ENCODE measurements at places on chromosomes 4 and X. TPM values are rescaled to one million over a fixed set of nuclear protein-coding genes. Genes with fewer than 3 reads are reported as not detected.

DNA sequence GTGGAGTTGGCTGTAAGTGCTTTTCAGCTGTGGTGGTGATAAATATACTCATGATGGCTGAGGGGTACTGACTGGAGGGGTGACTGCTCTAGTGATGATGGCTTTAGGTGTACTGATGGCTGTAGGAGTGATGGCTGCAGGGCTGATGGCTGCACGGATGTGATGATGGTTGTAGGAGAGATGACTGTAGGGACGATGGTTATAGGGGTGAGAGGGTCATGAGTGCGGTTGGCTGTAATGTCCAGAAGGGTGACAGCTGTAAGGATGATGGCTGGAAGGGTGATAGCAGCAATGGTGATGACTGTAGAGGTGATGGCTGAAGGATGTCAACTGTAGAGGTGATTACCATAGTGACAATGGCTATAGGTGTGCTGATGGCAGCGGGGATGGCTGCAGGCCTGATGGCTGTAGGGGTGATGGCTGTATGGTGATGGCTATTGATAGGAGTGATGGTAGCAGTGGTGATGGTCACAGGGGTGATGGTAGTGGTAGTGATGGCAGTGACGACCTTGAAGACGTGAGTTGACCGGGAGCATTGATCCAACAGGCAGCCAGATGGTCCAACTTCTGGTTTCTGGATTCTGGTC, 570 bp upstream of the SASH3 start:
- H3K27ac ChIP-seq, result no peak overlapping the region
- H3K27me3 ChIP-seq, result no peaks in the 10 kb centered on the region
- H3K4me1 ChIP-seq, result no peaks in the 10 kb centered on the region
- DNase-seq, result no peak

GRCh38 chrX:46922611-46923010, 10.4 kb downstream of the JADE3 start:
- DNase-seq, result no peak
- no peak overlapping the region for H3K27ac ChIP-seq
- H3K36me3 ChIP-seq, result no peaks in the 10 kb centered on the region
- H3K27me3 ChIP-seq, result no peaks in the 10 kb centered on the region
- H3K4me1 ChIP-seq, result no peaks in the 10 kb centered on the region

DNA sequence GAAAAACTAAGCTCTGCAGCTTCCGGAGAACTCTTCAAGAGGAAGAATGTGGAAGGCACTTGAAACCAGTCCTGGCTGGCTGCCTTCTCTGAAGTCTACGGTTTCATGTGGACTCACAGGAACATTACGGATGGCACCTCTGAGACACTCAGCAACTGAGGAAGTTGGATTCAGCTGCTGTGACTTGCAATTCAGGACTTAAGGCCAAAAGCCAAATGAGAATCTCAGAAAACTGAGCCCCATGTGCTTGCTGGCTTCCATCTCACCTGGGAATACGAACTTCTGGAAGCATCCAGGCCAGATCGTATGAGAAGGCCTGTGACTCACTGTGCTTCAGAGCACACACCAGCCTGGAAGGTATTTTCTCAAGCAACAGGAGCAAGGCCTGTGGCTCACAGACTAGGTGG, 107.8 kb upstream of the GPC4 start:
- no peaks in the 10 kb centered on the region for H3K36me3 ChIP-seq
- no peak overlapping the region for H3K27ac ChIP-seq
- DNase-seq, result no peak
- H3K27me3 ChIP-seq, result no peaks in the 10 kb centered on the region
- no peak overlapping the region for H3K4me3 ChIP-seq
- peaks cover 3% of the 10 kb centered on the region for H3K4me1 ChIP-seq

DNA sequence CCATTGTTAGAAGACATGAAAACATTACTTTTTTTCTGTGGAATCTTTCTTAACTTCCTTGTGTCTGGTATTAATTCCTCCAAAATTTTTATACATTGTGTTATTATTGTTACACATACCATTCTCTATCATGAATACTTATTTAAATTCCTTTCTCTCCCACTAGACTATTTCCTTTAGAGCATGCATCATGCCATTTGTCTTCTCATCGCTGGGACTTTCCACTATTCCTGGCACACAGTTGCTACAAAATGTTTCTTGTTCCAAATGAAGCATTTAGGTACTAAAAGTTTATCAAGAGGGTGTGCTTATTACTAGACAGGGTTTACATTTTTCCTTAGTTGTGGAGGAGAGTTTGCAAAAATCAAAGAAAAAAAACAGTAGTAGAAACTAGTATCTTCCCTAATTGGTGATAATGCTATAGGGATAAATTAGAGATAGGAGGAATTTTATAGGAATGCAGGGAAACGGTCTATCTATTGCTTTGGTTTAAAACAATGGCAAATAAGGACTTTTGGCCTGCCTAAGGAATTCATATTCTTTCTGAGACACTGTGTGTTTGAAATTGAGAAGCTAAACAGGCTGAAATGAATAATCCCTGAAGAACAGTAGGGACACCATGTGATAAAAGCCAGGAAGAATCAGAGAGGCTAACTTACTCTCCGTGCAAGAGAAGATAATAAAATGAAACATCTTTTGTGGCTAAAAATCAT, 187.5 kb upstream of the TBC1D9 start:
- DNase-seq, result no peak
- H3K27ac ChIP-seq, result no peak overlapping the region
- H3K27me3 ChIP-seq, result no peaks in the 10 kb centered on the region

Gene ARR3
- not detected for total RNA-seq

- H3K27ac ChIP-seq, result no peak within 1 kb of the TSS
- peaks cover 8% of the 10 kb centered on the region for H3K4me1 ChIP-seq
- peak within 1 kb of the TSS; percentile 33 for H3K4me3 ChIP-seq
- peaks cover 40% of the 10 kb centered on the region for H3K27me3 ChIP-seq
- no peaks in the 10 kb centered on the region for H3K36me3 ChIP-seq
- DNase-seq, result peak; percentile 31
These were observed at the start of gene DCHS2 for GRCh38 chr4:154491341-154492271. TSS of gene DCHS2 (minus strand) at chr4:154491799. CDS start at chr4:154491355, 444 bp downstream.

Gene EREG
- 0.50 TPM for total RNA-seq

DNA sequence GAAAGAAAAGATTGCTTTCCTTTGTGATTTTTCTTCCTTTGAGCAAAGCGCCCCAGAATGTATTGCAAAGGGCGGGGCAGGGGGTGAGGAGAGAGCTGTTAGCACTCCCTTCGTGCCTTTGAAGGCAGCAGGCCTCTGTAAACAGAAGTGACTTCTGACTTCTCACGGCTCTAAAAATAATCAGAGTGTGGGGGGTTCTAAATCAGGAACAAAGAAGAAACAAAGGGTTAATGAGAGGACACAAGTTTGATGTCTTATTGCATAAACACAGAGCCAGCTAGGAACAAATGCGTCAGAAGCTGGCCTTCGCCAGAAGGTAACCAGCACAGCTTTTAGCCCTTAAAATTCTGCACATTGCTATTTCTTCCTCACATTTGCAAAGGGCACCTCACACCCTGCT, 626.2 kb downstream of the MID1IP1 start:
- H3K27me3 ChIP-seq, result no peaks in the 10 kb centered on the region
- H3K27ac ChIP-seq, result no peak overlapping the region
- H3K4me1 ChIP-seq, result no peaks in the 10 kb centered on the region
- DNase-seq, result no peak
- H3K4me3 ChIP-seq, result no peak overlapping the region

Gene TMPRSS11A
- total RNA-seq, result not detected
